Stimulated activated CD4-positive, alpha-beta T cell treated with anti-CD3 and anti-CD28 coated beads, Interleukin-1b, Interleukin-23, amount 100 ng/mL, for 4 hours (primary cell): ENCODE measurements at places on chromosomes 11 and 22.

DNA sequence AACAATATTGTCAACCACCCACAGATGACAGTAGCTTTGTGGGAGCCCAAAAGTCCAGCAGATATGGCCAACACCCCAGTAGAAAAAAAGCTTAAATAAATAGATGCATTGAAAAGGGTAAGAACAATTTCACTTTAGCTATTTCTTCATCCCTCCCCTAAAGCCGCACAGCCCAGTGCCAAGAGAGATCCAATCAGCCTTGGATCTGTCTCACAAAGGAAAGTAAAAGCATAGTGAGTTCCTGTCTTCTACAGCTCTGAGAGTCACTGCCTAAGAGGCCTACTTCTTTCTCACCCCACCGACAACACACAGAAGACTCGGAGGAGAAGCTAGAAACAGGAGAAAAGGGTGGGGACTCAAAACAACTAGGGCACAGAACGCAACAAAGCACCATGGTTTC, 196.4 kb downstream of the SBF2 start:
- no peak for DNase-seq

GRCh38 chr11:43987384-43988039, 45.1 kb downstream of the C11orf96 start:
- no peak for DNase-seq

DNA sequence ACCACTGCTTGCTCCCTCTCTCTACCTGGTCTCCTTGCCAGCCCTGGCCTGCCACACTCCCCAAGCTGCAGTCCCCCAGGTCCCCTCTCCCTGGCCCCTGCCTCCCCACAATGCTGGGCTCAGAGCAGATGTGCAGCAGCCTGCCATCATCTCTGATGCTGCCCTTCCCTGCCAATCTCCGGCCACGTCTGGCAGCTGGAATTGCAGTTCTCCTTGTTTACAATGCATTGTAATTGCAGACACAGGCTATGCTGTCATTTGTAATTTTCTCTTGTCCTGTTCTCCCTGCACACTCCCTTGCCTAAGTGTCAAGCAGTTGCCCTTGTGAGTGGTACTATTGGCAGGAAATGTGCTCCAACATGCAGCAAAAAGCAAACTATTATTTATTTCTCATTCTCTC, 222.3 kb downstream of the NTM start:
- DNase-seq, result no peak

- no peak for DNase-seq
Observed at GRCh38 chr11:109697140-109697843, 275.3 kb downstream of the C11orf87 start.

DNA sequence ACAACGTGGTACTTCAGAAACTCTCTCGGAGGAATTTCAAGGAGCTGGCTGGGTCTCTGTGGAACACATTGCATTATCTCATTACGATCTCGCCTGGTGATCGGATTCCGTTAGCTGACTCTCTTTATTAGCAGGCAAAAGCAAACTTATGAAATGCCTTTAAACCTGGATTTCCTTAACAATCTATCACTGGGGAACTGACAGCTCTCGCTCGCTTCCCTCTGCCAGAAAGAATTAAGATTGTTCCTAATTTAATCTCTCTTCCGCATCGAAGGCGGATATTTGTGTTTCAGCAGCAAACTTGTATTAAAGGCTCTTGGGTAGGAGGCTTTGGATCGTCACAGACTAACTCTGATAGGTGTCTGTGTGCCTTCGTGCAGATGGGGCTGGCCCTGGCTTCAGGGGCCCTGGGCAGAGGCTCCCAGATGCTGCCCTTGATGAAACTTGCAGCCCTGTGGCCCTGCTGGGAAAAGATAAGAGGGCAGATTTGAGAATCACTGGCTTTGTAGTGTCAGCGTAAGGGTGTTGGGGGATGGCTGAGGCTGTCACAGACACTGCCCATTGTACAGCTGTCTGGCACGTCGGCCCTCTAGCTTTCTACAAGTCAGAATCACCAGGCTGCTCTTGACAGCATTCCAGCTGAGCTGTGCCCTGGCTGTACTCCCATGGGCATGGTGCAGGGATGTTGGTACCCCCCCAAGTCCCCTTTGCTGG, 162.2 kb upstream of the NECTIN1 start:
- no peak for DNase-seq

- no peak for DNase-seq
Observed at GRCh38 chr11:75725547-75726320, 8.1 kb downstream of the MOGAT2 start.

GRCh38 chr11:10943968-10944367, 86.1 kb upstream of the ZBED5 start:
- DNase-seq, result no peak

- no peak for DNase-seq
Observed at GRCh38 chr11:63737718-63738117, 30.9 kb downstream of the ZFTA start.

GRCh38 chr11:40246983-40247382, 1212.5 kb downstream of the LRRC4C start:
- DNase-seq, result no peak

DNA sequence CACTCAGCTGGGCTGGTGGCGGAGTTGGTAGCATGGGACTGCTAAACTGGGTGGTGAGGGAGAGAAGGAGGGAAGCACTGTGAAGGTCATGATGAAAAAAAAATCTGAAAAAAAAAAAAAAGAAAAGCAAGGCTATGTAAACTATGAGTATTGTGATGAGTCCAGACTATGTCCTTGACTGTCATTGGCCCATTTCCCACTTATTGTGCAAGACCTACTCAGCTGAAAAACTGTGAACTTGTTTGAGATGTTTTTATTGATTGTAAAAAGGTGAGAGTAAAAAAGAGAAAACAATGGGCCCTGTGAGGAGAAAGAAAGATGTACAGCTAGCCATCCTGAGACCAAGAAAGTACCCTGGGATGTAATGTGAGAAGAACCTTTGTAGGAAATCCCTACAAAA, 798.4 kb upstream of the TENM4 start:
- no peak for DNase-seq

DNA sequence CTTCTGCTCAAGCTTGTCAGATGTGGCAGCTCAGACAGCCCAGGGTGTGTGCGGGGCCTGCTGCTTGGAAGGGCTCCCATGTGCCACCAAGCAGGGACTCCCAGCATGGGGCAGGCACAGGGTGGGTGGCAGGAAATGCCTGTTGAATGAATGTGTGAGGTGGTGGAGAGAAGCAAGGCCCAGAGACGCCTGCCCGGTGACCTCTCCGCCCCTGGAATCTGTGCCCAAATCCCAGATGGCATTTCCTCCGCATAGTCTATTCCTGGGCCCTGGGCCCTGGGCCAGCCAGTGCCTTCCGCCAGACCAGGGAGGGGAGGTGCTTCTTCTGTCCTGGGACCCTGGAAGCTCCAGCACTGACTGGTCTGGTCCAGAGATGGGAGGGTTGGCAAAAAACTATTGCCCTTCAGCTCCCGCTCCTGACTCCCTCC, 3.7 kb downstream of the CST6 start:
- no peak for DNase-seq

DNA sequence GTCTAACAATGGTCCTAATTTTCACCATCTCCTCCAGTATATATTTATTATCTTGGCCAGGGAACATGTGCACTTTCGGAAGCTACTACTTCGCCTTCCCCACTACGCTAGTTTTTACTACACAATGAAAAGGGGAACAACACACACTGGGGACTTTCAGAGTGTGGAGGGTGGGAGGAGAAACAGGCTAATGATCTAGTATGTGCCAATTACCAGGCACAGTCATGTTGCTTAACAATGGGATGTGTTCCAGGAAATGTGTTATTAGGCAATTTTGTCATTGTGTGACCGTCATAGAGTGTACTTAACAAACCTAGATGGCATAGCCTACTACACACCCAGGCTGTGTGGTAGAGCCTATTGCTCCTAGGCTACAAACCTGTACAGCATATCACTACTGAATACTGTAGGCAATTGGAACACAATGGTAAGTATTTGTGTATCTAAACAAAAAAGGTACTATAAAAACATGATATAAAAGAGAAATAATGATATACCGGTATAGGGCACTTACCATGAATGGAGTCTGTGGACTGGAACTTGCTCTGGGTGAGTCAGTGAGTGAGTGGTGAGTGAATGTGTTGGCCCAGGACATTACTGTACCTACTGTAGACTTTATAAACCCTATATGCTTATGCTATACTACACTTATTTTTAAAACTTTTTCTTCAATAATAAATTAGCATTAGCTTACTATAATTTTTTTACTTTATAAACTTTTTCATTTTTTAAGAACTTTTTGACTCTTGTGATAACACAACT, 20.1 kb upstream of the CUL5 start:
- no peak for DNase-seq

GRCh38 chr11:122344215-122344614, 228.2 kb upstream of the BLID start:
- DNase-seq, result no peak

DNA sequence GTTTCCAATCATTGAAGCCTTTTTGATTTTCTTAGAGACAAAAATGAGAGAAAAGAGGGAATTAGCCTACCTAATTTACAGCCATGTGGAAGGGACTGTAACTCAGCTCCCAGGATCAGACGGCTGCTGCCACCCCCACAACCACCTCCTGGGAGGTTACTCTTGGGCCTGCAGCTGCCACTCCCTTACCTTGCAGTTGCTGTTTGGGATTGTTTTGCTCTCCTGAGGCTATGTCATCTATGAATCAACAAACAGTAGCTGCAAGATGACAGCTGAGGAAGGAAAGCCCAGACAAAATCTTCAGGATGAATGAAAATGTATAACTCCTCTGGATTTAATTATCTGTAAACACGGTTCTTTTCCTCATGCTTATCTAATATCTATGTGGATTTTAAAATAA, 28.0 kb upstream of the ZC3H12C start:
- no peak for DNase-seq

- no peak for DNase-seq
Observed at GRCh38 chr11:99069856-99070444, 49.2 kb downstream of the CNTN5 start.

- no peak for DNase-seq
Observed at GRCh38 chr22:27647540-27647939, 154.0 kb downstream of the MN1 start.

GRCh38 chr11:27635567-27636037, 64.7 kb downstream of the BDNF start:
- DNase-seq, result no peak

GRCh38 chr11:128644576-128644975, 49.3 kb upstream of the FLI1 start:
- DNase-seq, result no peak

- DNase-seq, result no peak
Observed at GRCh38 chr11:108666373-108666772, 1.5 kb downstream of the DDX10 start.

- DNase-seq, result no peak
Observed at GRCh38 chr22:20577045-20577444, 69.6 kb downstream of the MED15 start.

GRCh38 chr11:69431893-69432738, 49.3 kb upstream of the LINC01488 start:
- DNase-seq, result no peak

DNA sequence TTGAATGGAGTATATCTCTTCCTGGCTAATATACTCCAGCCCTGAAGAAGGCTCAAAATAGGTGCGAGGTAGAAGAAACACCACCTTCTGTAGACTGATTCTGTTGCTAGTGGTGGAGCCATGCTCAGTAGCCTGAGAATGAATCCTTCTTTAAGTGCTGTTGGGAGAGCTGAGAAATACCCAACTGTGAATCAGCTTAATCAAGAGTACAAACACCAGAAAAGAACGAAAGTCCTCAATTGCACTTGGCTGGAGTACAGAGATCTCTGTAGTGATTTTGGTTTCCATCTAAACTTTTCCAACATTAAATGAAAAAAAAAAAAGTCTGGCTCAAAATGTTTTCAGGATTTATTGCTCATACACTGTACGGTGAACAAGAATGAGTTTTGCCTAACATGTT, 619.1 kb downstream of the METTL15 start:
- no peak for DNase-seq

DNA sequence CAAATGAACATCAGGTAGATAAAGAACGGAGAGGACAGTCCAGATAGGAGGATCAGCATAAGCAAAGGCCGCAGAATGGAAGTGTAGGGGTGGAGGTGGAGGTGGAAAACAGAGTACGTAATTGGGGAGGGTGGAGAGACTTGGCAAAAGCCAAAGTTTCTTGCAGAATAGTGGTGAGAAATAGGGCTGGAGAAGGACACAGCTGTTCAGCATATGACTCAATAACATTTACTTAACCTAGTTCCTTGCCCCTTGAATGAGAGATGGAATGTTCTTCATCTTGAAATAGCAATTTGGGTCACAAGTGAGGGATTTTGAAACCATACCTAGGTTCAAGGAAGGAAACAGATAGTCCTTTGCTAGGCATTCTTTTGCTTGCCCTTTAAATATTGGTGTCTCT, 235.9 kb upstream of the ARHGAP20 start:
- no peak for DNase-seq

DNA sequence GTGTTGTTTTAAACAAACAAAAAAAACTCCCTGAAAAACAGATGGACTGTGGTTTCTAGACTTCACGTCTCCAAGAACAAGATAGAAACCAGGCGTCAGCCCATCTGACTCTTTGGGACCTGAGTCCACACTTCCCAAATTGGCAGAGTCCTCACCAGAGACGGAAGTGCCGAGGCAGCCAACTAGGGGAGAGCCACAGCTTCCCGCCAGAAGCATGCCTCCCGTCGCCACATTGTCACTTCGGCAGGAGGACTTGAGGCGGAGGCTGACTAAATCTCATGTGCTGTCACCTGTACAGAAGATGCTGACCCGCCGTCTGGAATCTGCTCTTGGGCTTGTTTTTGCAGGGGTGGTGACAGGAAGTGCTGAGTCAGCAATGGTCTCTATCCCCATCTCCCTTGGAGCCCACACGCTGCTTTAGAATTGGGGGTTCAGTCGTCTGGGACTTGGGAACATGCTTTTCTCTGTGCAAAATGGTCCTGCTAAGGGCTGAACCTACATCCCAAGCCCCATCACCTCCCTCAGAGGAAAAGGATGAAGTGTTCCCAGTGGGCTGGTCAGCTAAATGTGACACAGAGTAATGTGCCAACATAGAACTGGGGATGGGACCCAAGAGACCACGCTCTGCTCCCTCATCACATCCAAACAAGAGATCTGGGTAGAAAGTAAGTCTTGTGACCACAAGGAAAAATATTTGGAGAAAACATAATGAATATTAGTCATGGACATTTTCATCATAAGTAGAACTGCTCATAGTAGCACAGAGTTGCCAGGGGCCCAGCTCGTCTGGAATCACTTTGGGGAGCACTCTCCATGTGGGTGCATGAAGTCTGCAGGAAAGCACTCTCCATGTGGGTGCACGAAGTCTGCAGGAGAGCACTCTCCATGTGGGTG, 152.9 kb downstream of the SNX19 start:
- DNase-seq, result no peak

DNA sequence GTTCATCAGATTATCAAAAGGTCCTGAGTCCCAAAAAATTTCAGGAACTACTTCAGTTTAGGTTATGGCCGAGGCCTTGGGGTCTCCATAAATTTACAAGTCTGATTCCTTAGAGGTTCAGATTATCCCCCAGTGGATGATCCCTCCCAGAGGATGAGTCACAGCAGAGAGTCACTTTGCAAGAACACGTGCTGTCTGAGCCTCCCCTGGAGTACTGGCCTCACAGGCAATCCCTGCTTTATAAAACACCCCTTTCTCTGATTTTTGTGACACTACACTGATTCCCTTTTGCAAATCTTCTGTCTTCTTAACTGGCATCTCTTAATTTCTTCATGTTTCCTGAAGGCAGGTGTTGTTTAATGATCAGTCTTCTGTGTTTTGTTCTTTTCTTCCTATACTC, 45.3 kb downstream of the CCDC34 start:
- no peak for DNase-seq
